ENCODE measurements at places on chromosomes 7 and 10. TPM values are rescaled to one million over a fixed set of nuclear protein-coding genes. Genes with fewer than 3 reads are reported as not detected.

The ATOH7 gene
- not detected for total RNA-seq

The NODAL gene
- not detected for total RNA-seq

The CLCN1 gene
- total RNA-seq: 0.20 TPM

The SPDYE2 gene
- total RNA-seq: not detected

The PCLO gene
- total RNA-seq: 3.8 TPM

The CALML3 gene
- total RNA-seq: 9.8 TPM

The IRF5 gene
- 4.2 TPM for total RNA-seq

The GIMAP6 gene
- 8.0 TPM for total RNA-seq

The ODAD2 gene
- total RNA-seq: 0.69 TPM

The SPDYE1 gene
- 0.10 TPM for total RNA-seq

The OPN1SW gene
- total RNA-seq: not detected

The CALY gene
- not detected for total RNA-seq

The TMEM176B gene
- total RNA-seq: 24.6 TPM

The PPP1R17 gene
- total RNA-seq: not detected

The MINPP1 gene
- total RNA-seq: 15.6 TPM

The IFIT3 gene
- 11.2 TPM for total RNA-seq

The TFR2 gene
- total RNA-seq: 1.4 TPM

The DGKI gene
- 1.5 TPM for total RNA-seq

The CCL24 gene
- 1.2 TPM for total RNA-seq

The BAIAP2L1 gene
- 7.6 TPM for total RNA-seq

The EVX1 gene
- not detected for total RNA-seq

The ASZ1 gene
- total RNA-seq: not detected

The TAS2R3 gene
- total RNA-seq: 3.6 TPM

The ZFAND4 gene
- 12.3 TPM for total RNA-seq
